ENCODE measurements at places on chromosomes 16 and 17. TPM values are rescaled to one million over a fixed set of nuclear protein-coding genes. Genes with fewer than 3 reads are reported as not detected.

- peak; percentile 85 for ATAC-seq
These were observed 22.1 kb downstream of the MAP1LC3B start for GRCh38 chr16:87414251-87414680.

DNA sequence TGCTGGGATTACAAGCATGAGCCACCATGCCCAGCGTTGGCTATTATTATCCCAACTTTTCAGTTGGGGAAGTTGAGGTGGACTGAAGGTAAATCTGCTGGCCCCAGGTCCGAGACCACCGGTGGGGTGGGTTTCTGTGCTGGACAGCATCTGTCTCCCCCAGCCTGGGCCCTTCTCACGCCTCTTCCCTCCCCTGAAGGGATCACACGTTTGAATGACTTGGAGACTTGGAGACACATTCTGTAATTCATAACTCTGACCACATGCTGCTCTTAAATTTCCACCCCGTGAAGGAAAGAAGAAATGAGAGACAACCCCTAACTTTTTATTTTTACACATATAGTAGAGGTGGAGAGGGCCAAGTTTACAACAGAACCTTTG lies 109.8 kb downstream of the MSI2 start:
- ATAC-seq: no peak

DNA sequence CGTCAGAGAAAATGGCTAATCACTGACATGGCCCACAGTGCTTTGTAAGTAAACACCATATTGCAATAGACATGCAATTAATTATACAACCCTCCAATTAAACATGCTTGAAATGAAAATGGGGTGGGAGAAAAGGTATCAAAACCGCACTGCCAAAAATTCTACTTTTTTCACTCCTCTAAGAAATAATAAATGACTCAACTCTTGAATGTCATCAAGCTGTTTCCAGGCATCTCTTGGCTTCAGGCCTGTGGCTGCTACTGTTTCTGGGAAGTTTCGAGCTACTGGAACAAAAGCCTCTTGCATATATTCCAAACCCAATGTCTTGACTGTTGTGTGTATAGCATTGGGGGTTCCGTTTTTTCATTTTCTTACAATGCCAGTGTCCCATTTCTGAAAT lies 412.6 kb downstream of the RBFOX1 start:
- ATAC-seq: no peak

DNA sequence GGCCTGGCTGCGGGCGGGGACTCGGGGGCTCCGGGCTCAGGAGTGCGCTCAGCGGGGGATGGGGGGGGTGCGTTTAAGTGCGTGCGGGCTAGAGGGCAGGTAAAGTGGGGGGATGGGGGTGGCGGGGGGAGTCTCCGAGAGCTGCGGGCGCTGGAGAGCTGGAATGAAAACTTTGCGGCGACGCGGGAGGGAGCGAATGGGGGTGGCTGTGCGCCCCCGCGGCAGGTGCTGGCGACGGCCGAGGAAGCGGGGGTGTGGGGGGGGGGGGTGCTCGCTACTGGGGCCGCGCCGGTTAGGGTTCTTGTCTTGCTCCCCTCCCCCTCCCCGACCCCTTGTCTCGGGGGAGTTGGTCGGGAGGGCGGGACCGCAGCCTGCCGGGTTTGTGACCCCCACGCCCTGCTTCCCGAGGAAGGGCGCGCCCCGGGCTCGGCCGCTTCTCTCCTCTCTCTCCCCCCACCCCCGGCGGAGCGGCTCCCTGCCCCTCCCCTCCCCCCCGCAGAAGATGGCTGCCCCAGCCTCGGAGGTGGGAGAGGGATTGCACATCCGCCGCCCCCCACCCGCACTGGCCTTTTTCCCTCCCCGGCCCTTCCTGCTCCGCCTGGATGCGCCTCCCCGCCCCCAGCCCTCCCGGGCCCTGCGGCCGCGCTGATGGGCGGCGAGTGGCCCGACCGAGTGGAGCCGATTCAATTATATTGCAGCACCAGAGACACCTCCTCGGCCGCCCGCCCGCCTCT lies 649 bp downstream of the GSE1 start:
- no peak for ATAC-seq

DNA sequence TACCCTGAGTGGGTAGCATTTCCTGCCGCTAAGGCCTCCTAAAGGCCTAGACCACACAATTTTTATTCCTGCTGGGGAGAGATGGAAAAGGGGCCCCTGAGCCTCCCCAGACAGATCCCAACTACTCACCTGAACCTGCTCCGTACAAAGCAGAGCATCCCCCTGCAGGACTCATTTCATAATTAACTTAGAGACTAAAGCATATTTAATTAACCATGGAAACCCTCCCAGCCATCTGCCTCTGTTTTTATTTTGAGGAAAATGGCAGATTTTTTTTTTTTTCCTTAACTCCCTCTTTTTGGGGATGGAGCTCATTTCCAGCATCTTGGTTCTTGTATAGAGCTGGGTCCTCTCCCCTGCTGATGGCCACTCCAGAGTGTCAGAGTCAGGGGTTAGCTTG lies 96.5 kb upstream of the CRHR1 start:
- ATAC-seq: no peak

- no peak for ATAC-seq
These were observed 120.2 kb upstream of the HAS3 start for GRCh38 chr16:68985268-68985667.

DNA sequence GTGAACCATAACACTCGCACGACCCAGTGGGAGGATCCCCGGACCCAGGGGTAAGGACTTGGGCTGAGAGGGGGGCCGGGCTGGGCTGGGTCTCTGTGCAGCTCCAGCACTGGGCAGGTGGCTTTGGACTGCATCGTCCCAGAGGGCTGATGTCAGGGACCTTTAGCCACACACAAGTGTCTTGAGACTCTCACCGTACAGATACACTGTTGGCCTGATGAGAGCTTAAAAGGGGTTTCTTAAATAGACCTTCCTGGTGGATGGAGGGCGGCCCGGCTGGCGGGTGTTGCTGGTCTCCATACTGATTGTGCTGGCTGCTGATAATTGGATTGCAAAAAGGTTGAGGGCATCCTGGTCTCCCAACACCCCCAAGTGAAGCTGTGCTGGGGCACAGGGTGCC lies 21.7 kb upstream of the CLEC18A start:
- ATAC-seq: no peak

DNA sequence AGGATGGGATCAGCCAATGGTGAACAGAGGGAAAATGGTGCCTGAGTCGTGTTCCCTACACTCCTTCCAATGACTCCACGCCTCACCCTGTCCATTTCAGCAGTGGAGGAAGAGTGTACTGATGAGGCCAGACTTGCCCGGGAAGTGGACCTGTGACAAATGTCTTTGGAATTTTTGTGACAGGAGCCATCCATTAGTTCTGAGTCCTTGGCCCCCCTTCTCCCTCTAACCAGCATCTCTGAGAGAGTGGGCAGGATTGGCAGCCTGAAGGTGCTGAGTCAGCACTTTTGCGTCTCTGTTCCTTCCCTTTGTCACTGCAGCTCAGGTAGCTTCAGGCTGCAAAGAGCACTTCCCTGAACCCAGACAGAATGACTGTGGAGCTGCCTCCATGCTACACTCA lies 30.8 kb downstream of the BEAN1 start:
- ATAC-seq: no peak

DNA sequence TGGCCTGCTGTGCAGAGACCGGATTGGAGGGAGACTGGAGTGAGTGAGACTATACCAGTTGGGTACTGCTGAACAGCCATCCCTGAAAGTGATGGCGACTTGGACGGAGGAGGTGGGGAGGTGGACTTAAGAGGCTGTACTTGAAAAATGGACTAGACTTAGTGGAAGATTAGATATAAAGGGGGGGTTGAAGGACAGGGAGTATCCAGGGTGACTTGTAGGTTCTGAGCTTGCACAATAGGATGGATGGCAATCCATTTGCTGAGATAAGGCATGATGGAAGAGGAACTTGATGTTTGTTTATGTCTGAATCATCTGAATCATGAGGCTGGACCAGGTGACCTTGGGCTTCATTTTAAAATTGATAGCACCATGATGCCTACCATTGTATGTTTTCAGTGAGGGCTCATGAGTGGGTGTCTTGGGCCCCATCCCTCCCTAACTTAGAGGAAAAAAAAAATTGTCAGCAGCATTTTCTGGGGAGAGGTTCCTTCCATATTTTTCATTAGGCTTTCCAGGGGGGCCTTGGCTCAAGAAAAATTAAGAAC lies 41.2 kb downstream of the PRKCA start:
- ATAC-seq: no peak

GRCh38 chr17:7029659-7030058 lies 6.2 kb upstream of the SLC16A13 start:
- peak; percentile 98 for ATAC-seq

DNA sequence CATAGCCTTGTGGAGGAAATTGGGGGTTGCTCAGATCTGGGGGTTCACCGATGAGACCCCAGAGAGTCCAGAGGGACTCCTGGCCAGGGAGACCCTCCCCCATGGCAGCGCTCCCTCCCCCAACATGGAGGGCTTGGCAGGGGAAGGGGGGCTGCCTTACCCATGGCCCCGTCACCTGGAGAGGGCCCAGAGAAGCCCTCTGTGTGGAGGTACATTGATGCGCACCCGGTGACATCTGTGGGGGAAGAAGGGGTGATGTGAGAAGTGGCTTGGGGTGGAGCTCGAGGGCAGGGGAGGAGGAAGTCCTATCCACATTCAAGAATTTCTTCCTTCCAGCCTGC lies 16.2 kb downstream of the ETV4 start:
- ATAC-seq: no peak

DNA sequence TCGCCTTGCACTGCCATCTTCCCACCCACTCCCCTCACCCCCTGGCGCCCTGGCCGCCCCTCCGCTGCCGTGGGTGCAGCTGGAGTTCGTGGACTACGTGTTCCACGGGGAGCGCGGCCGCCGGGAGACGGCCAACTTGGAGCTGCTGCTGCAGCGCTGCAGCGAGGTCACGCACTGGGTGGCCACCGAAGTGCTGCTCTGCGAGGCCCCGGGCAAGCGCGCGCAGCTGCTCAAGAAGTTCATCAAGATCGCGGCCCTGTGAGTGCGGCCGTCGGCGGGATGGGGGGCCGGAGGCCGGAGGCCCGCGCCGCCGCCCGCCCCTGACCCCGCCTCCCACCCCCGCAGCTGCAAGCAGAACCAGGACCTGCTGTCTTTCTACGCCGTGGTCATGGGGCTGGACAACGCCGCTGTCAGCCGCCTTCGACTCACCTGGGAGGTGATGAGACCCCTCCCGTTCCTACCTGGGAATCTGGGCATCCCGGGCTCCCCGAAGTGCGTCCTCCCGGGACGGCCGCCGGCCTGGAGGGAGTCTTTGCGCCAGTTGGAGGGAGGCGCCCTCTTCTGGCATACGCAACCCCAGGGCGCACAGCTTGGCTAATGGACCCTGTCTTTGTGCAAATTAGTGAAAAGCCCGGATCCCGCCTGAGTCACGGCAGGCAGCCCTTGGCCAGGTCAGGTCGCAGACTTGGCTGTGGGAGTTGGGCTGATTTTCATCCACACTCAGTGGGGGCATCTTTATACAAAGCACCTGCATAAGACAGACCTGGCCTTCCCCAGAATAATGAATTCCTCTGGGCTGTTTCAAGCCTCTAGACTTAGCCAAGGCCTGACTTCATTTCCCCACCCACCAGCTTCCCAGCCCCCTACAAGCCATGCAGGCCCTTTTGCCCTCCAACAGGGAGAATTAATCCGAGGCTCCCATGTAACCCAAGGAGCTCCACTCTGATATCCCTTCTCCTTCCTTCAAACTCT lies 14.3 kb downstream of the RAPGEFL1 start:
- peak; percentile 92 for ATAC-seq

DNA sequence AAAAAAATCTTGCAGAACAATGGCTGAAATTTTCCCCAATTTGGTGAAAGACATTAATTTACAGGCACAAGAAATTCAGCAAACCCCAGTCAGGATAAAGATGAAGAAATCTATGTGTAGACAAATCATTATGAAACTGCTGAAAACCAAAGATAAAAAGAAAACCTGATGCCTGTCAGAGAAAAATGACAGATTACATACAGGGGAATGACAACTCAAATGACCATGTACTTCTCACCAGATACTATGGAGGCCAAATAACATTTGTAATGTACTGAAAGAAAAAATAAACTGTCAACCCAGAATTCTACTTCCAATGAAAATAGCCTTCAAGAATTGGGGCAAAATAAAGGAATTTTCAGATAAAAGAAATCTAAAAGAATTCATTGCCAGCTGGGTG lies 7.2 kb upstream of the XAF1 start:
- ATAC-seq: no peak

DNA sequence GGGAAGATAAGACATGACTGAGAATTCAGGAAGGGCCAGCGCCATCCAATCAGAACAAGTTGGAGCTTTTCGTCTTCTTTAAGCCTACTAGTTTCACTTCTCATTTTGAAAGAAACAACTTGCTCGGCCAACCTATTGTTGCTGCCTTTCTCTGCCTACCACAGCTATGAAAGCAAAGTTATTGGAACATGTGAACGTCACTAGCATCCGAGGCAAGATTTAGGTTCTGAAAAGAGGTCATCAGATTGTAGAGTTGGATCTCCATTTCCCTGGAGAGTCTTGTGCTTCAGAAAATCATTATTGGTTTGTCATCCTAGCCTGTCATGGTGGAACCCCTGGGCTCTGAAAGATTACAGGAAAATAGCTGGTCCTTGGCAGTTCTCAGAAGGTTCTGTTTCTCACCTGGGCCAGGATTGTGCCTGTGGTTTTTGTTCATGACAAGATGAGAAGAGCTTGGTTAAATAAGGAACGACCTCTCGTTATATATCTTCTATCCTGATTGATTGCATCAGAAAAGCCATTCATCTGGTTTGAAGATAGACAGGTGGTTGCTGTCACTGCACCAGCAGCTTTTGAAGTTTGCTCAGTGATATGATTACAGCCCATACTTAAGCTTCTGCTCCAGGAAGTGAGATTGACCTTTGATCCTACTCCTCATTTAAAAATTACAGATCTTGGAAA lies 25.3 kb downstream of the CDH13 start:
- ATAC-seq: peak; percentile 10

GRCh38 chr16:87051526-87052320 lies 265.5 kb downstream of the C16orf95 start:
- no peak for ATAC-seq

DNA sequence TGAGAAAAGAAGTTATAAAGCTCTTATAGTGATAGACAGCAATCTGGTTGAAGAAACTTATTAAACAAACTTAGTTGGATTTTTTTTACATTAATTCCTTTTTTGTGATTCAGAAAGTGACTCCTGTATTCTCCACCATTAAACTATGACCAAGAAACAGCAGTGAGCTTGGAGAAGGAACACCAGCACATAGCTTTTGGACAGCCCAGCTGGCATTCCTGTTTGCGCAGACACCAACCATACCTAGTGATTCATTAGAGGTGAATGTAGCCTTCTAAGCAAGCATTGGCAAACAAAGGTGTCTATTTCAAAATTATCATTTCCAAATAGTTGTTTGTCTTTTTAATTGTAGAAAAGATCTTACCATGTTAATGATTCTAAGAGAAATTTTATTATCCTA lies 94.4 kb downstream of the STXBP4 start:
- no peak for ATAC-seq

MT1M gene
- not detected for total RNA-seq

SDK2 gene
- total RNA-seq: 0.19 TPM

KCNG4 gene
- total RNA-seq: not detected

TBC1D3K gene
- not detected for total RNA-seq

ASB16 gene
- 0.22 TPM for total RNA-seq

ZACN gene
- total RNA-seq: 6.5 TPM

ELMO3 gene
- total RNA-seq: 7.1 TPM

TMEM92 gene
- total RNA-seq: not detected

TMEM238L gene
- not detected for total RNA-seq

CDRT15L2 gene
- total RNA-seq: not detected

ZP2 gene
- not detected for total RNA-seq

CALB2 gene
- total RNA-seq: not detected

SARM1 gene
- 33.7 TPM for total RNA-seq

Measured in activated T-helper 17 cell treated with anti-CD3 and anti-CD28 coated beads, Interleukin-2, amount 50 U/mL, for 72 hours (primary cell).